ENCODE measurements at places on chromosomes 2 and 18. TPM values are rescaled to one million over a fixed set of nuclear protein-coding genes. Genes with fewer than 3 reads are reported as not detected.

Gene KLHL41
- 0.13 TPM for total RNA-seq

- DNase-seq: no peak
These were observed 1009.9 kb upstream of the KLHL29 start for GRCh38 chr2:22375096-22375495.

- no peak for DNase-seq
These were observed 450.4 kb downstream of the GALR1 start for GRCh38 chr18:77700051-77700450.

DNA sequence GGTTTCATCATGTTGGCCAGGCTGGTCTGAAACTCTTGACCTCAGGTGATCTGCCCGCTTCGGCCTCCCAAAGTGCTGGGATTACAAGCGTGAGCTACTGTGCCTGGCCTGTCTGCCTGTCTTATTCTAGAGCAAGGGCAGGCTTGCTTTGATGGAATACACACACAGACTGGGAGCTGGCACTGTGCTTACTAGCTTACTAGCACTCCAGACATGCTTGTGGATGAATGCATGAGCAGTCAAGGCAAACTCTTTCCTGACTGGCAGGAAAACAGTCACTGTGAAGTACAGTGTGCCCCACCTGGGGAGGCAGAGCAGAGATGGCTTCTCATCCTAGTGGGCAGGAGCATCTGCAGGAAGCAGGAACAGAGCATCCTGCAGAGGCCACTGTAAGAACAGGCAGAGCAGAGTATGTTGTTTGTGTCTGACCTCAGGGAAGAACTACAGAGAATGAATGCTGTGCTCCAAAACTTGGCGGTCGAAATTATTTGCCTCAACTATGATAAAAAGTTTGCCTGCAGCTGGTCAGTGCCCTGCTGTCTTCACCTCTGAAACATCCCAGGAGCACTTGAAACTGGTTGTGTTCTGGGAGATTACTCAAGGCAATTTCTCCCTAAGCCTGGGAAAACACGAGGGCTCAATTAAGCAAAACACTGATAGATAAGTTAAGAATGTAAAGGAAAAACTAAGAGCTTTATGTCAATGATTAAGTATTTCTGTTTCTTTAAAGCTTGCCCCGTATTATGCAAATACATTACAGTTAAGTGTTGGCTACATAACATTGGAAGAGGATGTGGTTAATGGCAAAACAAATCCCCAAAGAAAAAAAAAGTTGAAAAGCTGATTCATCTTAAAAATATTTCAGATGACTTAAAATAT is 102.4 kb downstream of the VAPA start:
- DNase-seq: peak; percentile 35

DNA sequence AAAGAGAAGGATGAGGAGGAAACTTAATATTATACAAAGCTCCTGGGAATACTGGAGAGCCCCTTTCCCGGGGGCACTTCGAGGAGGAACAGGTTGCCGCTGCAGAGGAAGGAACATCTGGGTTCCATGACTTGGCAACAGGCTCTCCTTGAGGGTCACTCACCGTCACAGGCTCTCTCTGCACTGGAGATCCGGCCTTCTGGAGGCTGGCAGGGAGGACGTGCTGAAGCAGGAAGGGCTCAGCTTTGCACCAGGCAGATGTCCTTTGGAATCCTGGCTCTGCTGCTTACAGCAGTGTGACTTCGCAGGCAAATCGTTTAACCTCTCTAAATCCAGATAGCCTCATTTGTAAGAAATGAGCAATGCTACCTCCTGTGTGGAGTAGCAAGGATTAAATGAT is 2.9 kb upstream of the DPYSL5 start:
- no peak for DNase-seq

- DNase-seq: no peak
These were observed 62.9 kb downstream of the COL6A3 start for GRCh38 chr2:237351046-237351445.

DNA sequence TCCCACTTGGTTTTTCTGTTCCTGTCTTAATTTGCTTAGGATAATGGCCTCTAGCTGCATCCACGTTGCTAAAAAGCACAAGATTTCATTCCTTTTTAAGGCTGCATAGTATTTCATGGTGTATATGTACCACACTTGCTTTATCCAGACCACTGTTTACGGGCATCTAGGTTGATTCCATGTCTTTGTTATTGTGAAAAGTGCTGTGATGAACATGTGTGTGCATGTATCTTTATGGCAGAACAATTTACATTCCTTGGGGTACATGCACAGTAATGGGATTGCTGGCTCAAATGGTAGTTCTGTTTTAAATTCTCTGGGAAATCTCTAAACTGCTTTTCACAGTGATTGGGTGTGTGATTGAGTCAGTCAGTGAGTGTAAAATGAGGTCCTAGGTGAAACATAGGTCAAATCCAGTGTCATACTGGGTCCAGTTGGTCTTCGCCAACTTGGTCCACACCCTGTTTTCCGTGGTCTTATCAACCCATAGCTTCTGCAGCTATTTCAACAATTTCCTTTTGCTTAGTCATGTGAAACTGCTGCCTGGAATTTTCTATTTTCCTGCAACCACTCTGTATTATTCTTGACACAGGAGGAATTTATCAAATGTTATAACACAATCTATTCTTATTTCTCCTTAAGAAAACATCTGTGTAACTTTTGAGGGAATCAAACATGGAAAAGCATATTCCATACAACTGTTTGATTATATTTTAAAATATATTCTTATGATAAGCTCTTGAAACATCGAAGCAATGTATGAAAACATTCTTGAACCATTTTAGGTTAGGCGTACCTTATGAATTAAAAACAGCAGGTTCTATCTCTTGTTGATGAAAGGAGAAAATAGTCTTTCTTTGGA is 82.9 kb downstream of the ADCYAP1 start:
- peak; percentile 82 for DNase-seq

- no peak for DNase-seq
These were observed 6.6 kb downstream of the CAPN10 start for GRCh38 chr2:240593026-240593702.

DNA sequence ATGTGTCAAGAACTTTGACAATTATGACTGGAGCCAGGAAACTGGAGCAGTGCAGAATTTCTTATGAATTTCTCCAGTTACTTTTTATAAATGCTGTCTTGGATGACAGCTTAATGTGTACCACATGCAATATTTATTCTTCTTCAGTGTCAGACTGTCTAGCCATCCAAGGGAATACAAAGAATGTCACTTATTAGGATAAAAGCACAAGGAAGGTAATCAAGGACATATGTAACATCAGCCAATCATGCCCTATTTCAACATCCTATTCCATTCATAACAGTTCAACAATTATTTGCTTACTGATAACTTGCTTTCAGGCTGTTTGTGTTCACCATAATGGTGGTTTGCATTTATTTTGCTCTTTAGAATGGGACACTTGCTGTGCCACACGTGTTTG is 139.8 kb downstream of the OLA1 start:
- DNase-seq: no peak

- no peak for DNase-seq
These were observed 76.8 kb upstream of the EPC2 start for GRCh38 chr2:148567716-148568115.

DNA sequence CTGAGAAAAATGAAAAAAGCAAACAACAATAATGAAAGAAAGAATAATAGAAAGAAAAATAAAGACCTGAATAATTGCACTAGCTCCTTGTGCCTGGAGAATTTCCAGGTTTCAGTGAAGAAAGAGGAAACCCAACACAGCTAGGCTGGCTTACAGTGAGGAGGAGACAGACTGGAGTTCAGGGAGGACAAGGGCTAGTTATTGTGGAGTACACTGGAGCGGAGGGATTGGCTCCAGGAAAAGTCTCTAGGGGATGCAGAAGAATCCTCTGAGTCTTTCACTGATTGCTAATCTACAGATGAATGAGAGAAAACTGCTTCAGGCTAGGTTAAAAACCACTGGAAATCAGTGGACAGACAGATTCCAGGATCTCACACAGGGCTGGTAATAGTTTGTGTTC is 163.6 kb upstream of the RBMS1 start:
- no peak for DNase-seq

All from dermis microvascular lymphatic vessel endothelial cell (primary cell).